SJSA1 (cell line): ENCODE measurements at places on chromosomes 7 and 10. TPM values are rescaled to one million over a fixed set of nuclear protein-coding genes. Genes with fewer than 3 reads are reported as not detected.

CNPY1 gene
- total RNA-seq: not detected in 2 replicates

DNA sequence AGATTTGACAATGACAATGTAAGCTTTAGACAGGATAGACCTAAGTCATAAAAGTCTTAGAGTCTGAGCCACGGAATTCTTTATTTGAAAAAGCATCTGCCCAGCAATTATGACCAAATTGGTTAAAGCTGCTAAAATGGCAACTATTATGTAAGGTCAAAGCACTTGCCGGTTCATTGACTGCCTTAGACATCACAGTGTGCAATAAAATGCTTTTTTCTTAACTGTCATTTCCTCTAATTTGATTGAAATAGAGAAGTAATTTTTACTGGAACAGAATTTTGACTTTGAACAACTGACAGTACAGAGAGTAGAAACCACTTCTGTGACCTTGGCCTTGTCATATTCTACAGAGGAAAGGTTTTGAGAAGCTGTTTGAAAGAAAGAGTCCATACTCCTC is 142.9 kb downstream of the THSD7A start:
- no peak for DNase-seq

- DNase-seq: no peak
Observed at GRCh38 chr7:101066141-101066832, 19.0 kb upstream of the TRIM56 start.

- no peak for DNase-seq
Observed at GRCh38 chr10:9766762-9767161, 1250.9 kb upstream of the CELF2 start.

PPP1R9A gene
- not detected in 2 replicates for total RNA-seq

MBL2 gene
- total RNA-seq: not detected in 2 replicates

DNA sequence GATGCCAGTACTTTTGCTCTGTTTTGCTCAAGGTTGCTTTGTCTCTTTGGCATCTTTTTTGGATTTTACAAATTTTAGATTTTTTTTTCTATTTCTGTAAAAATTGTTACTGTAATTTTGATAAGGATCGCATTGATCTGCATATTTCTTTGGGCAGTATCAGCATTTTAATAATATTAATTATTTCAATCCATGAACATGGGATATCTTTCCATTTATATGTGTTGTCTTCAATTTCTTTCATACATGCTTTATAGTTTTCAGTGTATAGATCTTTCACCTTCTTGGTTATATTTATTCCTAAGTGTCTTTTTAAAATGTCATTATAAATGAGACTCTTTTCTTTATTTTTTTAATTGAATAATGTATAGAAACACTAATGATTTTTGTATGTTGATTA is 301.6 kb upstream of the SEMA3D start:
- DNase-seq: no peak

GRCh38 chr10:122204691-122205489 is 66.2 kb upstream of the BTBD16 start:
- no peak for DNase-seq

DNA sequence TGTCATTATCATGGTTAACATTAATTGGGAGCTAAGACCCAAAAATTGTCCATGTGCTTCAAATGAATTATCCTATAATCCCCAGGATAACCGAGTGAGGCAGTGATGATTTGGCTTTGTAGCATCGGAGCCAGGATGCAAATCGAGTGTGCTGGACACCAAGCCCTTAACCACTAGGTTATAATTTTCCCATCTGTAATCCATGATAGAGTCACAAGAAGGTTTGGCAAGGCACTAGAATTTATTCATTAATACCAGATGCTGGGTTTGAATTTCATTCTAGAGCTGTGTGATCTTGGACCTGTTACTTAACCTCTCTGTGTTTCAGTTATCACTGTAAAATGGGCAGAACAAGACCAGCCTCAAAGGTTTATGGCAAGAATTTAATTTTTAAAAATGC is 21.0 kb upstream of the ITGB1 start:
- no peak for DNase-seq

DNA sequence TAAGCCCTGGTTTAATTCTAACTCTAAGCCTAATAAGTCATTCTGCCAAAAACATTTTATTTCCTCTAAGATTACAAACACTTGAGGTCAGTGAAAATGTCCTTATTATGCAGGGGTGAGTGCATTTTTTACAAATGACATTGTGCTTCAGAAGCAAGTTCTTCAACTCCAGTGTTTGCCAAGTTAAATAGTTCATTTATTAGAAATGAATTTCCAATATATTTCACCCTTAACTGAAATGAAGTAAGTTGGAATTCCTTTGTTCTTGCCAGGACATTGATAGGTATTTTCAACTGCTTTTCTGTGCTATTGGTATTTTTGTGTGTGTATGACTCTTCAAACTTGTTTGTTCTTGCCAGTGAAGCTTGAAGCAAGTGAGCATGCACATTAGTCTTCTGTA is 89.5 kb upstream of the CCDC6 start:
- DNase-seq: no peak

DNA sequence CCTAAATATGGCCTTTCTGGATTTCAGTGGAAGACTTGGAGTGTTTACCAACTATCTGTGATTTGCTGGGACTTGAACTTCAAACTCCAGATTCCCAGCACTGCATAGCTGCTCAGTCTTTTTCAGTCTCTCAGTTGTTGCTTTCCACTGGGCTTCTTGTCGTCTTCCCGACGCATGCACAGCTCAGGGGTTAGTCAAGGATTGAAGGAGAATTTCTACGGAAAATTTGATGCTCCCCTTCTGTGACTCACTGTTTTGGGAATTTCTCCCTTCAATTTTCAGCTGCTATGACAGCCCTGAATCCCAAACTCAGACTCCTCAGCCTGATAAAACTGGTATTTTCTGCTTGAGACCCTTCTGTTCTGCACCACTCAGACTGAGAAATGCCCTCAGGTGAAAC is 91.7 kb downstream of the CYP26A1 start:
- peak; percentile 38 for DNase-seq

DNA sequence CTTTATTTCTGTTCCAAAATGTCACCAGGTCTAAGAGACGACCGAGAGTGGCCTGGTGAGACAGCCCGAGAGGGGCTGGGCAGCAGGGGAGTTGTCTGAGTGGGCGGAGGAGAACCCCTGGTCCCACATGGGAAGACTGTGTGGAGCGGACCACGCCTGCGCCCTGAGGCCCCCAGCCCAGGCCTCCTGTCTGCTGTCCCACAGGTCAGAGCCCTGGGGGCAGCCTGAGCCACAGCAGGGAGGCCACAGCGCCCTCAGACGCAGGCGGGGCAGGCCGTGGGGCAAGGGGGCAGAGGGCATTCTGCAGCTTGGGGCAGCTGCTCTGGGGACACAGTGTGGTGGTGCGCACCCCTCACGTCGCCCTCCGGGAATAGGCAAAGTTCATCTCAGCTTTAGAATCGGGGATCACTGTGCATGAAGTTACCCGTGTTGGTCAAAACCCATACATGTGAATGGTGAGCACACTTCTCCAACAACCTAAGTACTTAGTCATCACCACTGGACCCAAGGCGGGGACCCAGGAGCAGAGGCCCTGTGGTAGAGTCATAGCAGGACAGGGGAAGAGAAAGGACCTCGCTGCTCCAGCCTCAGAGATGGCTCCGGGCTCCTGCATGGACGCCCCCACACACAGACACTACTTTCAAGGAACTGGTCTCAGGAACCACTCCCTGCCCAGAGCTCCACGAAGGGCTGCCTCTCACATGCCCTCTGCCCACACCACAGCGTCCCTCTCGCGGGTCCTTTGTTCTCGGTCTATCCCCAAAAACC is 214.7 kb downstream of the ELFN1 start:
- DNase-seq: no peak

GRCh38 chr10:77071001-77071511 is 566.6 kb downstream of the KCNMA1 start:
- no peak for DNase-seq

GRCh38 chr7:121069346-121070100 is 81.0 kb downstream of the CPED1 start:
- no peak for DNase-seq

DNA sequence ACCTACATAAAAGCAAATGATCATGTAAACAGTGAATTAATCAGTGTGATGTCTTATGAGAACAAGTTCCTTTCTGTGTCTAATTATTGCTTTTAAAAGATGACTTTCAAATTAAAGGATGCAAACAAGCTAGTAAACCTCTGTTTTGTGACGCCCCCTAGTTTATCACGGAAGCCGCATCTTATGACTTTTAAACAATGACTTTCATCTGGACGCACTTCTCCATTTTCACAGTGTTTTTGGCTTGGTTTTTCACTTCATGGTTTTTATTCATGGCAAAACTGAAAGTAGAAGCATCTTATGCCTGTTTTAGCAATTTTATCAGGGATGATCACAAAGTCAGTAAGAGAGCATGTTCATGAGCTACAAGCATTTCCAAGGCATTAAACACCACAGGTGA is 35.0 kb downstream of the ITGA8 start:
- DNase-seq: no peak

DNA sequence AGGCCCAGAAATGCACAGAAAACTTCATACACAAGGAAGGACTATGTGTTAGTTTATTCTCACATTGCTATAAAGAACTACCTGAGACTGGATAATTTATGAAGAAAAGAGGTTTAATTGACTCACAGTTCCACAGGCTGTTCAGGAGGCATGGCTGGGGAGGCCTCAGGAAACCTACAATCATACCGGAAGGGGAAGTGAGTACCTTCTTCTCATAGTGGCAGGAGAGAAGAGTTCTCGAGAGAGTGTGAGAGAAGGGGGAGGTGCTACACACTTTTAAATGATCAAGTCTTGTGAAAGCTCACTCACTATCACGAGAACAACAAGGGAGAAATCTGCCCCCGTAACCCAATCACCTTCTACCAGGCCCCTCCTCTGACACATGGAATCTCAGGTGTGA is 16.8 kb upstream of the RAMP3 start:
- no peak for DNase-seq

DNA sequence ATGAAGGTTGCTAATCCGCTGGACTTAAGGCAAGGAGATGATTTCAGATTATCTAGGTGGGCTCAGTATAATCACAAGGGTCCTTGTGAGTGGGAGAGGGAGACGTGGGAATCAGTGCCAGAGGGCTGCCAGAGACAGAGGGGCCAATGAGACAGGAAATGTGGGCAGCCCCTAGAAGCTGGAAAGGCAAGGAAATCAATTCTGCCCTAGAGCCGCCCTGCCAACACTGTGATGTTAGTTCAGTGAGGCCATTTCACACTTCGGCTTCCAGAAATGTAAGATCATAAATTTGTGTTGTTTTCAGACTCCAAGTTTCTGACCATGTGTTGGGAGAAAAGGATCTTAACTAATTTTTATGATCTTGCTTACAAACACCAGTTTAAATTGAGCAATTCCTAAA is 3.6 kb upstream of the GPNMB start:
- no peak for DNase-seq

DNA sequence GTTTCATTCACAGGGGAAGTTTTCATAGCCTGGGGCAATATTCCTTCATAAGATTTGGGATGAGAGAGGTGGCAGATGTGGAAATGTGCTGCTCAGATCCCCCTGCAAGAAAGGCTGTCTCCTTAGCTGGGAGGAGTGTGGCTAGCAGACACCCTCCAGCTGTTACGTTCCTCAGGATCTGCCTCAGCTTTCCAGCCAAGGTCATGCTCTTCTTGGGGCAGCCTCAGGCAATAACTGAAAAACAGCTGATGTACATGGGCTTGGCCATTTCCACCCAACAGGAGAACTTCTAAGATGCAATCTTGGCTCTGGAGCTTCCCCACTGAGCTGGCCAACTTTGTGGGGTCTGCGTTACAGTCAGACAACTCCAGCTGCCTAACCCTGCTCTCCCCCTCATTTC is 51.3 kb upstream of the SEPTIN7 start:
- no peak for DNase-seq

CTNNA3 gene
- 0.18 TPM in 1 of 2 replicates, not detected in the other for total RNA-seq

DNA sequence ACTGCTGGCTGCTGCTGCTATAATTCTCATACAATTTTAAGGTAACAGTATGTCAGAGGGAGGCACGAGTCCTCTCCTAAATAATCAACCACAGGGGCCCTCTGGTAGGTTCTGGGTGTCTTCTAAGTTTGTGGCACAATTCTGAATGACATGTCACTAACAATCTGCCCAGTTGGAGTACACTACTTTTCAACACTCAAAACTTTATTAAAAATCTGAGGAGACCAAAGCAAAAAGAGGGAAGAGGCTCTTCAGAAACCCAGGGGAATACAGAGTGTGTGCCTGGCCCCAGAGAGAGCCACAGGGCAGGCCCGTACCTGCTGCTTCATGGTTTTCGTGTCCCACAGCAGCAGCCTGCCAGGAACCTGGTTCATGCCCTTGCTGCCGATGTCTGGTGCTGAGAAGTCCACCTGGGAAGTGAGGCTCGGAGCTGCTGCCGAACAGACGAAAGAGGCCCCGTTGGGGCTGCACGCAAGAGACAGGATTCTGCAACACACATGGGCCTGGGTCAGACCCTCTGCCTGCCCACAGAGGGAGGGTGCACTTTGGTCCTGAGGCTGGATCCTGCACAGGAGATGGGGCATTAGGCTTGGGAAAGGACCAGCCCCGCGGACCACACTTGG is 18.3 kb downstream of the WDR91 start:
- DNase-seq: no peak

DNA sequence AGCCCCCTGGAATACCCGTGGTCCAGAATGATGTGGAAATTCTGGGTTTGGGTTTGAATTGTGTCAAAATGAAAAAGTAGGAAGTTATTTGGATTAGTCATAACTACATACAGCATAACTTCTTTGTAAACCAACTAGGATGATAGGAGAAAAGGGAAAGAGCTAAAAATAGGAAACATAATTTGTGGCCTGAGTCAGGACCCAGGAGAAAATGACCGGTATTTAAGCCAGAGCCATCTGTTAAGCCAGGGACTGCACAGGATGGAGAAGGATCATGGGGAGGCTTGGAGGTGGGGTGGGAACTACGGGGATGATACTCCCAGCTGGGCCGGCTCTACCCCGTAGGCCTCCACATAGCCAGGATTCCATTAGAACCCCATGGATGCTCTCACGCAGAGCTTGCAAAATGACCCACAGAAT is 98.6 kb downstream of the MYOF start:
- peak; percentile 83 for DNase-seq

GRCh38 chr7:154699417-154699816 is 303.5 kb downstream of the PAXIP1 start:
- DNase-seq: no peak

GRCh38 chr7:143217806-143218205 is 4.0 kb upstream of the TAS2R40 start:
- DNase-seq: no peak

- peak; percentile 50 for DNase-seq
Observed at GRCh38 chr7:24981171-24981951, 1.4 kb upstream of the OSBPL3 start.

DNA sequence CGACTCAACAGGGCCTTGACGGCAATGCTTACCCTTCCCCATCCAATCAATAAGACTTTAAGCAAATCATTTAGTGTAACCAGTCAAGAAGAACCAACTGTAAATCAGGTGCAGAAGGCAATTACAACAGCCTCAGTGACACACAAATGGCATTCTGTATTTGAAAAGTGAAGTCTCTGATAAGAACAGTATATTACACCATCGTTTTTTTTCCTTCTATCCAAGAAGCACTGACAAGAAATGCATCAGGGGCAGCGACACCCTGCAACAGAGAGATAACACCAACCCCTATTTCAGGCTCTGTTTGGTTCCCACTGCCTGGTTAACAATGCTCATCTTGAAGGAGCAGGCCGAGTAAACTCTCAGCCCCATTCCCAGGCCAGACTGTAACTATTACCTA is 204.0 kb upstream of the AOAH start:
- no peak for DNase-seq

MYH16 gene
- total RNA-seq: 0.41 TPM in 1 of 2 replicates, not detected in the other

SFXN3 gene
- total RNA-seq: 29.6 and 52.4 TPM in 2 replicates

ZNF33A gene
- total RNA-seq: 6.6 and 7.2 TPM in 2 replicates
